Substantia nigra (tissue), 51 donors: ENCODE measurements at places on chromosomes 2 and 18.

- no peak for DNase-seq
Measured at GRCh38 chr2:150759531-150759930, 272.1 kb upstream of the RND3 start.

DNA sequence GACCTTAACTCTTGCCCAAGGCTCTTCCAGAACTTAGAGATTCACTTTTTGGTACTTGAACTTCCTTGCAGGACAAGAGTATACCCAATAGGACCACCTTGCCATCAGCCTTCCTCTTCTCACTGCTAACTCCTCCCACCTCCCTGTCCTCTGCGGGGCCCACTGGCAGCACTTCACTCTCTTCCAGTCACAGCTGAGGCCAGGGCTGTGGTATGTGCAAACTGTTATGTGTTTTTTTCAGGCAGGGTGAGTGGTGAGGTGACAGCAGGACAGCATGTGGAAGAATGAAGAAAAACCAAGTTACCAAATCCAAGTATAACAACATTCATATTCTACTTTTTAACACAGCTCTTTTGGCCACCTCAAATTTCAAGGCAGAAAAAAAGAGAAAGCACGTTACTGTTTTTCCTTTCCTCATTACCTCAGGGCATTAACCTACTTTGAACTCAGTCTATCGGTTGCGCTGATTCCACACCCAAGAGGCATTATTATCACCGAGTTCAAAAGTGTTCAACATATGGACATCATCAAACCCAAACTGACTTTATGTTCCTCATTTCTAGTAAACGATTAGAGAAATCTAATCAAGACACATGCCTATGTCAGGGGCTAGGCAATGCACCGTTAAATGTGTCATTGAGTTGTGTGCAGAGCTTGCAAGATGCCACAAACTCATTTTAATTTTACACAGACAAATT lies 605.2 kb upstream of the SYT4 start:
- no peak for DNase-seq

DNA sequence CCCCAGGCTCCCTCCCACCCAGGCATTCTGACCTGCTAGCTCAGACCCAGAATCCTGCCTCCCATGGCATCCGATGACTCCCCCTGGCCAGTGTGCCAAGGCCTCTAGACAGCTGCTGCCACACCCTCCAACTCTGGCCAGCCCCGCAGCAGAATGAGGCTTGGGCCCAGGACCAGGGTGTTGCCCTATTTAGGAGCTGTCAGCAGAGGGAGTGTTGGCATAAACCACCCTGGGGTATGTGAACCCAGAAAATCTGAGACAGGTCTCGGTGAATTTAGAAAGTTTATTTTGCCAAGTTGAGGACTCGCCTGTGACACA lies 134.3 kb downstream of the KLHL29 start:
- DNase-seq = no peak

GRCh38 chr2:201180010-201180409 lies 2.9 kb upstream of the CASP10 start:
- DNase-seq = no peak

GRCh38 chr2:138298900-138299299 lies 202.7 kb upstream of the SPOPL start:
- no peak for DNase-seq

GRCh38 chr2:59449274-59449673 lies 1104.2 kb downstream of the BCL11A start:
- DNase-seq = no peak

- DNase-seq = no peak
Measured at GRCh38 chr18:54957996-54958395, 1.3 kb downstream of the CCDC68 start.

GRCh38 chr2:182073613-182074012 lies 88.0 kb downstream of the PPP1R1C start:
- DNase-seq = no peak

- DNase-seq = no peak
Measured at GRCh38 chr18:6210349-6211173, 204.2 kb downstream of the L3MBTL4 start.

DNA sequence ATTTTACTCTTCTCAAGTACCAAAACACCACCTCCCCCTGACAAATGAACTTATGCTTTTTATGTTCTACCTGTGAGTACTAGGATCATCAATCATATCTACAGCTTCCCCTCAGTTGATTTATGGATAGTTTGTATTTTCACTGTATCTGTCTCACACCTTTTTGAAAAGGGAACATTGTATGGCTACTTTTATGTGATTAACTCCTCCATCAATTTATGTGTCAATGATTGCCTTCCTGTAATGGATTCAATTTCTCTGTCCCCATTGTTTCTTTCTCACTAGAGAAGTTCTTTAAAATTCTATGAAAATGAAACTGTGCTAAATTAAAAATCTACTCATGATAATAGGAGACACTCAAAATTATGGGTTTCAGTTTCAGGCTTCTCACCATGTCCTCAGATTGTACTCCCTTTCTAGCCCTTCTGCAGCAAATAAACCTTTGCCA lies 935.0 kb downstream of the TRIB2 start:
- no peak for DNase-seq

- DNase-seq = no peak
Measured at GRCh38 chr2:10532638-10533101, 84.5 kb upstream of the ODC1 start.

DNA sequence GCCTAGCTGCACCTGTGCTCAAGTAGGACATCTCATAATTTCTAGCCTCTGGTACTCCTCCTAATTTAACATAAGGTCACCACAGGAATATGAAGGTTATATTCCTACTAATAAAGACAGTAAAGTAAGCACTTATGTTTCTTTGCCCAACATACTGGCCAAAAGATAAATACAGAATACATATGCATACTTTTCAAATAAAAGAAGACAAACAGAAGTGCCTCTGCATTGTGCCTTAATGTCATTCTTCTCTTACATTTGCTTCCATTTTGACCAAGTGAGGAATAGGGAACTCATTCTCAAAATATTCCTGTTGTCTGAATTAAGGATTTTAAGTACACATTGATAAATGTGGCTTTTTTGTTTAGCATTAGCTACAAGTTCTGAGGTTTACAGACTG lies 5.6 kb downstream of the BCL11A start:
- no peak for DNase-seq

- no peak for DNase-seq
Measured at GRCh38 chr18:35441857-35442595, 55.7 kb downstream of the INO80C start.

DNA sequence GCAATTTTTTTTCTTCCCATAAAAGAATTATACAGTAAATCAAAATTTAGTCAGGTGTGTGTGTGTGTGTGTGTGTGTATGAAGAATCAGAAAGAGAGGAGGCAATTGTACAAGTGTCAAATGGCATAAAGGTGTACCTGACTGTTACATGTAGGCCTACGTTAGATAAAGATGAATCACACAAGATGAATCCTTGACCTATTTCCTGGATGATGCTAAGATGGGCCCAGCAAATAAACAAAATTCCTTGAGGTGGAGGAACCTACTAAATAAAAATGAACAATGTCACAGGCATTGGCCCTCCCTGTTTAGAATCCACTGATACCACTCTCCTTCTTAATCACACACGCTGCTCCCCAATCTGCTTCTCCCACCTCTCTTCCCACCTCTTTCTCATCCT lies 79.7 kb upstream of the LRATD1 start:
- no peak for DNase-seq

DNA sequence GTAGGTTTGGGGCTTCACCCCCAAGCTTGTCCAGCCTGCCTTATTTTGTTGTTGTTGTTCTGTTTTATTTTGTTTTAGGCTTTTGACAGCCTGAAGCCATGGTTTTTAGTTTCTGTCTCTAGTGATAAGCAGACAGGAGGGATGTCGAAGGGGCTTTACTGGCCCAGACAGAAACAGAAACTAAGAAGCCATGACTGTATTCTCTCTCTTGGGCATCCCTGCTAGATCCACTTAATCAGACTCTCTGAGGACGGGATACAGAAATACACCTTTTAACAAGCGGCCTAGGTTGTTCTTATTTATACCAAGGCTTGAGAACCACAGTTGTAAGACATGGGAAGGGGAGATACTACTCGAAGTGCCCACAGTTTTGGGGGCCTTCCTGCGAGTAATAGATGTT lies 330.9 kb downstream of the SLC8A1 start:
- DNase-seq = no peak

GRCh38 chr2:210460322-210461227 lies 16.0 kb downstream of the LANCL1 start:
- no peak for DNase-seq

DNA sequence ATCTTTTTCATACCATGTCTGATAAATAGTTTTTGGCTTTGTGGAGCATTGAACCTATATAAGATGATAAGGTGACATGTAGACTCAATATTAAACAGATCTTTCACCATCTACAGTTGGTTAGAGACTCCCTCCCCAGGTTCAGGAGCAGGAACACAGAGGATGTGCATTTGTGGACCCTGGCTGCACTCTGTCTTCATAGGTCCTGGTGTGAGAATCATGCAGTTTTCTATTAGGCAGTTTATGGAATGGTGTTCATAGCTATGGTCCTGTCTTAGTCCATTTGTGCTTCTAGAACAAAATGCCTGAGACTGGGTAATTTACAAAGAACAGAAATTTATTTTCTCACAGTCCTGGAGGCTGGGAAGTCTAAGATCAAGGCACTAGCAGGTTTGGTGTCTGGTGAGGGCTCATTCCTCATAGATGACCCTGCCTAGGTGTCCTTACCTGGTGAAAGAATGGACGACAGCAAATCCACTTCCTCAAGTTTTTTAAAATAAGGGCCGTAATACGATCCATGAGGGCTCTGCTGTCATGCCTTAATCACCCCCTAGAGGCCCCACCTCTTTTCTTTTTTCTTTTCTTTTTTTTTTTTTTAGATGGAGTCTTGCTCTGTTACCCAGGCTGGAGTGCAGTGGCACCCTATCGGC lies 35.3 kb upstream of the FAM98A start:
- no peak for DNase-seq

GRCh38 chr18:49167084-49167483 lies 216.3 kb upstream of the SMAD7 start:
- no peak for DNase-seq

- DNase-seq = no peak
Measured at GRCh38 chr2:239585422-239585821, 184.6 kb upstream of the HDAC4 start.

DNA sequence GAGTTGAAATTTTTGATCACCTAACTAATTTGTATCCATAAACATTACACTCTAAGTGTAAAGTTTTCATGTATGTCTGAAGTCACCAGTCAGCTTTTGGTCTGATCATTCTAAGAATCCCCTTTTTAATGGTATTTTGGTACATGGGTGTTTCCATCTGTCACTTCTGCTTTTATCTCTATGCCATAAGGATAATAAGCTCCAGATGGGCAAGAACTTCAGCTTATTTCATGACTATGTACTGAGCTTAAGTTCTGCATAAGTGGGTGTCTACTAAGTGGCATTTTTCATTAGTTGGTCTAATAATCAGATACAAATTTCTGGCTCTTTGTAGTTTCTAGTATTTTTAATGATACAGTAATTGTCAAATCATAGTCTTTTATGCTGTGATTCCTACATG lies 20.4 kb downstream of the UBXN4 start:
- no peak for DNase-seq

DNA sequence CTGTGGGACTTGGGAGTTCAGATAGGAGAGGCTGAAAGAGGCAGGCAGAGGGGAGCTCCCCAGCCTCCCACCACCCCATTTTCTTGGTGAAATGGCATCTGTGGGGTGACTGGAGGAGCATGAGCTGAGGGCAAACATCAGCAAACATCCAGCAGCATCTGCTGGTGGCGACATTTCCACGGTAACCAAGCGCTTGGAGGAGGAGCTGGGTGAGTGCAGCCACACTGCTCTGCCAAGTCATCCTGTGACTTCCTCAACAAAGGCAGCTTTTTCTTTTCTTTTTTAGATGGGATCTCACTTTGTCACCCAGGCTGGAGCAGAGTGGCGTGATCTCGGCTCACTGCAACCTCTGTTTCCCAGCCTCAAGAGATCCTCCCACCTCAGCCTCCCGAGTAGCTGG lies 5.6 kb downstream of the TXNL4A start:
- DNase-seq = no peak

DNA sequence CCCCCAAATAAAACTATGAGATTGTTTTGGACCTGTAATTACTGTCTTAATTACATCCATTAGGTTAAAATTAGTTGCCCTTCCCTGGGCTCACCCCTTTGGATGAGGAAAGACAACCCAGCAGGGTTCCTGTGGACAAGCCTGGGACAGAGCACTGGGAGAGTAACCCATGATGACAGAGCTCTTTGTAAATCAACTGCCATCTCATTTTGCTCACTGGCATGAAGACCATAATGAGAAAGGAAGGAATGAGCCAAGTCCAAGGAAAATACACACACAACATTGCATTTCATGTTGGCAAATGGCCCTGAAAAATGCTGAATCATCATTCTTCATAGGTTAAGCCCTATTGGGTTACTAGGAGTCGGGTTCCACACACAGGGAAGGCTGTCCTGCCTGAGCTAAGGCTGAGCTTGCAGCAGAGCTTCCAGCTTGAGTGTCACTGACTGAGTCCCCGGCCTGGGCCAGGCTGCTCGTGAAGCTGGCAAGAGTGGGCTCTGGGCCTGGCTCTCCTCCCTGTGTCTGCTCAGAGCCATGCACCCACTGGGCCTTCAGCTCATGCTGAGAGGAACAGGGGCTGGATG lies 94.1 kb upstream of the ACAA2 start:
- no peak for DNase-seq

GRCh38 chr2:43526994-43527393 lies 68.8 kb downstream of the THADA start:
- DNase-seq = no peak

GRCh38 chr2:233981574-233982420 lies 64.6 kb downstream of the TRPM8 start:
- no peak for DNase-seq

GRCh38 chr2:31347750-31348149 lies 66.8 kb downstream of the XDH start:
- DNase-seq = no peak

DNA sequence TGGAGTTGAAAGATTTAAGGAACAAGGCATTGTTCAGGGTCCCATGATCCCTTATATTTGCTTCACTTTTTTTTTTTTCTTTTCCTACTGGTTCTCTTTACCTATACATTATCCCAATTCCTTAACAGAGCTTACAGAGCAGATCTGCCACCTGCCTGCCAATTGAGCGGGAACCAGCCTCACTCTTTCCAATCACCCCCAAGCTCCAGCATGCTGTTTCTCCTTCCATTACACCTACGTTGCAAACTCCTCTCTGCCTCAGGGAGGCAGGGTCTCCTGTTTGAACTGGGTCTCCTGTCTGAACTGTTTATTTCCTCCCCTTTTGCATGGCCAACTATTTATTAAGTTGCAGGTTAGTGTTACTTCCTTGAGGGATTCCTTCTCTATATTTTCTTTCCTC lies 77.2 kb upstream of the SLC38A11 start:
- DNase-seq = no peak

GRCh38 chr2:159797543-159798375 lies at the start of gene CD302:
TSS of gene CD302 (minus strand) at chr2:159798208. CDS start at chr2:159798198, 10 bp downstream.
- peak; percentile 41 for DNase-seq

- DNase-seq = no peak
Measured at GRCh38 chr2:159300586-159300985, 14.1 kb upstream of the WDSUB1 start.
